Metanephros (tissue), 2 donors: ENCODE measurements at places on chromosomes 11 and 22. TPM values are rescaled to one million over a fixed set of nuclear protein-coding genes. Genes with fewer than 3 reads are reported as not detected.

CASP5 gene
- not detected for total RNA-seq

BLID gene
- 2.0 TPM for total RNA-seq

TEAD1 gene
- total RNA-seq, result 105 TPM

SCGB1D2 gene
- total RNA-seq, result not detected

MUC5B gene
- 0.12 TPM for total RNA-seq
